ENCODE measurements at places on chromosomes 16 and 17. TPM values are rescaled to one million over a fixed set of nuclear protein-coding genes. Genes with fewer than 3 reads are reported as not detected.
A peak's percentile ranks its signal among the peaks of the same experiment; 100 is the strongest.

Gene FBXO39
- not detected for total RNA-seq

DNA sequence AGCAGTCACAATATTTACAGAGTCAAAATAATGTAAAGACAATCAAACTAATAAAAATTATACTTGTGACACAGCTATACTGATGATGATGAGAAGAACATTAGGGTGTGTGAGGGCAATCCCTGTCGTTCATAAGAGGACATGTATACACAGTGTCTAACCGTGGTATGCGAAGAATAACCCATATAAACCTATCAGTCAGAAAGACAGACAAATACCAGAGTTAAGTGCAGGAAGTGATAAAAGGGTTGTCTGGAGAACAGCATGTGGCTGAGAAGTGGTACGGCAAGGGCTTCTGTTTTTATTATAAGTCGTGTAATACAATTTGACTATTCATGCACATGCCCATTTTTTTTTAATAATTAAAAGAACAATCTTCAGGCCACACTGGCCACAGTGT is 46.7 kb downstream of the LMF1 start:
- DNase-seq: no peak

DNA sequence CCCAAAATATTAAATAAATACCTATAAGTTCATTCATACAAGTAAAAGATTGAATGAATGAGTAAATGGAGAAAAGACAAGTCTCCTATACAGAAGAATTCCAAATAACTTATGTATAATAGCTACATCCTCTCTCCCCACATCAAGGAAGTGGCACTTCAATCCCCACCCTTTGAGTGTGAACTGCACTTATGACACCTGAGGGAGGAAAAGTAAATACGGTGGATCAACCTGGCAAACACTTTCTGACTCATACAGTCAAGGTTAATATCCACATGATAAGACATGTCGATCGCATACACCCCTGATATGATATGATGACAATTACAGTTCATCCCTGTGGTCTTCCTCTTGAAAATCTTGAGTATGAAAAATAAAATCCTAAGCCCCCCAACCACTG is 18.0 kb downstream of the SLFN12L start:
- DNase-seq: no peak

- no peak for DNase-seq
Measured at GRCh38 chr16:11624636-11625607, 38.2 kb upstream of the LITAF start.

DNA sequence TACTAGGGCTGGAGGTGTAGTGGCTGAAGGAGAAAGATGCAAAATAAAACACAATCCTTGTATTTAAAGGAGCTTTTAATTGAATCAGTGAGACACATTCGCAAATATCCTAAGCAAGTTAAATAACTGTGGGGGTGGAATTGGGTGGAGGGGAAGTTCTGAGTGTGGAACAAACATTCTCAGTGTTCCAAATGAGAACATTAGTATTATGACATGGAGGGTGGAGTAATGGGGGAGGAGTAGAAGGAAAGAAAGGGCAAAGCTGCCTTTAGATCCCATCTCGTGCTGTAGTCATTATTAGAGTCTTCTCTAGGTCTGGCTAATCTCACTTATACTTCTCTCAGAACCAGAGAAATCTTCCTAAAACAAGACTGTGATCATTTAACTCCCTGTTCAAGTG is 169.7 kb downstream of the ANKFN1 start:
- DNase-seq: no peak

DNA sequence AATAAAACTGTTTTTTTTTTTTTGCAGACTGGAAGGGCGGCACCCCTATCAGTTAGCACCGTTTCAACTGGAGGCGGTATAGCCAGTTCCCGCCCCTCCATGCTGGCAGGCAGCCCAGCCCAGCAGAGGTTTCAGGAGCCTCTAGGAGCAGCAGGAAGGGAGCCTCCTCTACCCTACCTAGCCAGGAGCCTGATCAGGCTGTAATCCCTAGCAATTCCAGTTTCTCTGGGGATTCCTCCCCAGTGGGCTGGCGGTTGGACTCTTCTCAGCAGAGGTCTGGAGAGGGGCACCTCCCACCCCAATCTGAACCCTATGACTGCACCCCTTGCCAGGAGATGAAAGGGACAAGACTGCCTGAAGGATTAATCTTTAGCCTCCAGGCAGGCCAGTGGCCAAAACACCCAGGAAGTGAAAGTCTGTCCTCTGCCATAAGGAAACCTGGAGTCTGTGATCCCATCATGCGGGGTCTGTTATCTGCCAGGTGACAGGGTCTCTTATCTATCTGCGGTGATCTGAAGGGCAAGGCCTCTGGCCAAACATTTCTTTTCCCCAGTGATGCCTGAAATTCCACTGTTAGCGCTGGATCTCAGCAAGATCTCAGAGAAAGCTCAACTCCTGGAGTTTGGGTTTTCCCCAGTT is 4.9 kb upstream of the CDH1 start:
- DNase-seq: peak; percentile 30

GRCh38 chr17:27950995-27951394 is 57.8 kb upstream of the LYRM9 start:
- DNase-seq: no peak

GRCh38 chr16:1326391-1326790 is 7.1 kb upstream of the BAIAP3 start:
- no peak for DNase-seq

GRCh38 chr17:17758941-17759563 is 77.7 kb downstream of the SREBF1 start:
- DNase-seq: no peak

GRCh38 chr16:65994291-65994690 is 372.2 kb upstream of the CDH5 start:
- DNase-seq: no peak

DNA sequence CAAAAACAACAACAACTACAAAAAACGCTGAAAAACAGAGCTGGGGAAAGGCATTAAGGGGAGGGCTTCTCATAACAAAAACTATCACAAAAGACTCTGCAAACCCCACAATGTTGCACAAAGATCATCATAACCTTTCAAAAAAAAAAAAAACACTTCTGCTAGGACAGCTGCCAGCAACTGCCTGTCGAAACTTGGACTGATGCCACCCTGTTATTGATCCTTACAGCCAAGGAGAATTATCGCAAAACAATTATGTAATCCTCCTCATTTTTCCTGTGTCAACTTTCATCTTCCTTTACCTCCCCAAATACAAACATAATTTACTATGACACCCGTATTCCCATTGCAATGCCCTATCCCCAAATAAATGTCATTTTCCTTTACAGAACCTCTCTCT is 9.3 kb downstream of the CCDC40 start:
- no peak for DNase-seq

DNA sequence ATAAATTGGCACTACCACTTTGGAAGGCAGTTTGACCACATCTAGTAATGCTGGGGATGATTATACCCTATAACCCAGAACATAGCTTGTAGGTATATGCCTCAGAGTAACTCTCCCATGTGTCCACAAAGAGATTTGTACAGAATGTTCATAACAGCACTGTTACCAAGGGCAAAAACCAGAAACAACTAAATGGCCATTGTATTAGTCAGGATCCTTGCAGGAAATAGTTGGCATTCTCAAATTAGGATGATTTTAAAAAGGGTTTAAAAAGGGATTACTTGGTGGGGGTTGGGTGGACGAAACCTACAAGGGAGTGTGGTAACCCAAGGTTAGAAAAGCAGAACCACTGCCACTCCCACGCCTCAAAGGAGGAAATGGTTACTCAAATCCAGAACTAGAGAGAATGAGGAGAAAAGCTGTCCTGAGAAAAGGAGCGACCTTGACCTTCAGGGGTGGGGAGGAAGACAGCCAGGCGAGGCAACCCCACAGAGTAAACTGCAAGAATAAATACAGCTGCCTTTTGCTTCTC is 2.1 kb downstream of the CPPED1 start:
- no peak for DNase-seq

DNA sequence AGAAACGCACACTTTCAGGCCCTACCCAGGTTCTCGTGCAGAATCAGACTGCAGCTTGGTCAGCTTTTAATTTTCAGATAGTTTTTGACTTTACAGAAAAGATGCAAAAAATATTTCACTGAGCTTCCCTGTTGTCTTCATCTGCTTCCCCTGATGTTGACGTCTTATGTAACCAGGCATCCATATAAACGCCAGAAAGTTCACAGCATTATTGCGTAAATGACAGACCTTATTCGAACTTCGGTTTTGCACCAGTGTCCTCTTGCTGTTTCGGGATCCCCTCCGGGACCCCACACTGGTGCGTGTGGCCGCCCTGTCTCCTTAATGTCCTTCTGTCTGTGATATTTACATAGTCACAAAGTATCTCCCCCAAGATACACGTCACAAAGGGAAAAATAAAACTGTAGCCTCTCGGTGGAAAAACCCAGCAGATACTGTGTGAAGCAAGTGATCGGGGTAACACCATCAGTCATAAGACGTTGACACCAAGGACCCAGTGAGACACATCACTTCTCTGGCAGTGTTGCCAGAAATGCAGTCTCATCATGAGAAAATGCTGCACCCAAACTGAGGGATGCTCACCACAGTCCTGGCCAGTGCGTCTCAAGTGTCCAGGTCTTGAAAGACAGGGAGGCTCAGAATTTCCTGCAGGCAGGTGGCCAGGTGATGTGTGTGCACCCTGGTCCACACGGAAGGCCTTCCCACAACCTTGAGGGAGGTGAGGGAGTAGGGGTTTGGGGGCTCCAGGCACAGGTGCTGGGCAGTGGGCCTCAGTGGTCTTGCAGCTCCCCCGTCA is 4.3 kb downstream of the BANP start:
- DNase-seq: no peak

All from neural progenitor cell (in vitro differentiated cells).